CD4-positive, alpha-beta T cell treated with Interleukin-10 for 1 hour (primary cell): ENCODE measurements at places on chromosomes 16 and 17.

GRCh38 chr16:1425616-1426370 lies 5.1 kb upstream of the PERCC1 start:
- no peak for DNase-seq

GRCh38 chr17:245611-246010 lies 64.2 kb upstream of the DOC2B start:
- no peak for DNase-seq

DNA sequence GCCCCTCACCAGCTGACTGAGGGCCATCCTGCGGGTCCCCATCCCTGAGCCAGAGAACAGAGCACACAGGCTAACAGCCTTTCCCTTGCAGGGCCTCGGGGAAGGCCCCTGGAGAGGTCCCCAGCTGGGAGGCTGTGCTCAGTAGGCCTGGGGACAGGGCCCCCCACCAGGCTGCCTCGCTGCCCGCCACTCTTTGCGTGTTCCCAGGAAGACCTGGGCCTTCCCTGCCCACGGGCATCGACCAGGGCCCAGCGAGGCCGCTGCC lies 785 bp downstream of the HID1 start:
- no peak for DNase-seq

GRCh38 chr17:75406222-75406615 lies 741 bp upstream of the GRB2 start:
- no peak for DNase-seq

DNA sequence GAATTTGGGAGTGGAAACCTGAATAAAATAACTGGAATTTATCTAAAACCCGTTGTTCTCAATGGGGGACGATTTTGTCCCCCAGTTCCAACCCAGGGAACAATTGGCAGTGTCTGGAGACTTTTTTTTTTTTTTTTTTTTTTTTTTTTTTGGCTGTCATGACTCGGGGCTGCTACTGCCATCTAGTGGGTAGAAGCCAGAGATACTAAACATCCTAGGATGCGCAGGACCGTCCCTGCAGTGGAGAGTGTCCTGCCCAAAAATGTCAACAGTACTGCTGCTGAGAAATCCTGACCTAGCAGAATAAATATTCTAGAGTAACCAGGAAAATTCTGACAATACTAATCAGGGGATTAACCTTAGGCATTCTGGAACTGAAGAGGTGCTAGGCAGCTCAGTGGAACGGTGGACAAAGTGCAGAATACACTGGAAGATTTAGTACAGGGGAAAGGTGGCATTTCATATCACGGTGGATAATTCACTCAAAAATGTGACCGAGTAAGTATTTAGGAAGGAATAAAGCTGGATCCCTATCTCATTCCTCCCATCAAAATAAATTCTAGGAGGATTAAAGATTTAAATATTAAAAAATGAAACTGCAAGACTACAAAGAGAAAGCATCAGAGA lies 107.6 kb downstream of the SPECC1 start:
- peak; percentile 69 for DNase-seq

- no peak for DNase-seq
Observed at GRCh38 chr17:48055531-48056245, 7.5 kb downstream of the NFE2L1 start.

GRCh38 chr17:39208893-39209292 lies 8.8 kb downstream of the RPL19 start:
- DNase-seq, result no peak
